ENCODE measurements at places on chromosomes 16 and 17. TPM values are rescaled to one million over a fixed set of nuclear protein-coding genes. Genes with fewer than 3 reads are reported as not detected.

OTOP3 gene
- not detected for total RNA-seq

KRTAP4-9 gene
- not detected for total RNA-seq

LITAFD gene
- total RNA-seq: not detected

DNA sequence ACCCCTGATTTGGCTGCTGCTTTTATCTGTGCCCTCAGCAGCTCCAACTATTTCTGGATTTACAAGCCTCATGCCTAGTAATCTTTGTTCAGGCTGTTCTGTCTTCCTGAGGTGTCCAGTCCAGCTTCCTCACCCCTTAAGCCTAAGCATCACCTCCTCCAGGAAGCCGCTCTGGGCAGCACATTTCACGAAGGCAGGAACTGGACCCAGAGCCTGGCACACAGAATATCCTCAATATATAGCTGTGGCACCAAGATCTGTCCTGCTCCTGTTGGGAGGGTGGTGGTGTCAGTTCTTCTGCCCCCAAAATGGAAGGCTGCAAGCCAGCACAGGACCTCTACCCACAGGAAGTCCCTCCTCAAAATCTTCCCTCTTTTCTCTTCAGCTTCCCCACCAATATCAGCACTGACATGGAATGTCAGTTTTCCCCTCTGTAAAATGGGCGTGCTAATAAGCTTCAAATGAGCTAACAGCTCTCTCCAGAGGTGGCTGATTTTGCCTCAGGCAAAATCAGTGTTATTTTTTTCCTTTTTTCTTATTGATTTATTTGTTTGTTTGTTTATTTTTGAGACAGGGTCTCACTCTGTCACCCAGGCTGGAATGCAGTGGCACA is 6.9 kb upstream of the NEUROD2 start:
- DNase-seq: no peak

- DNase-seq: no peak
Measured at GRCh38 chr17:60089096-60089806, 10.5 kb upstream of the HEATR6 start.

- peak; percentile 16 for DNase-seq
Measured at GRCh38 chr16:67430977-67431774, at the start of gene HSD11B2. TSS of gene HSD11B2 (plus strand) at chr16:67431121. CDS start at chr16:67431249, 128 bp downstream.

DNA sequence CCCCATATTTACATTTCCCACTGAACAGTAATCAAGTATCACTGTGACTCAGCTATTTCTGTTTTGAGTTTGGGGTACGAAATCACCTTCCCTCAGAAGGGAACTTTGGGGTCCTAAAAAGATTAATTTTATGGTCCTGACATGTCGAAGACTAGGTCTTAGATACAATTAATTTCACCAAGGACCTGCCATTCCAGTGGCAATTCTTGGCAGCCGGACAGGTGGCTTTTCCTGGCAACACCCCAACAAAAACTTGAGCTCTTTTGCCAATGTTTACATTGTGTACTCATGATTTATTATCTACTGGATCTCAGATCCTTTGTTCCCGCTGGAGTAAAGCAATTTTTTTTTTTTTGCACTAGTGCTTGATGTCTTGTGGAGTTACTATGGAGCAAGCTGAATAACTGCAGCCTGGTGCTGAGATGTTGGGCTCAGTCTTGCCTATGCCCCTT is 14.4 kb downstream of the SLFN5 start:
- no peak for DNase-seq

DNA sequence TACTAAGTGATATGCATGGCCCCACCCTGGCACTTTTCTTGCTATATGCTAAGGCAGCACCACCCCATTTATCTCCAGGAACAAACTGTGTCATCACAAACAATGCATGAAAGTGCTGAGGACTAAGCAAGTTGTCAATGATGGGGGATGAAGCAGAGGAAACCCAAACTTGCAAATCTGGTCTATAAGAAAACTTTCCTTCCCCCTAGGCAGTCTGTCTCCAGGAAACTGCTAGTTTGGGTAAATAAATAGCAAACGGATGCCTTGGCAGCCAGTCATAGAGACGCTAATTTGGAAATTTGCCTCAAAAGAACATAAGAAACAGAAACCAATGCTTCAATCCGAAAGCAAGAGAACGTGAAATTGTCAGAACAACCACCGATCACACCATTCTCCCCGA is 5.6 kb upstream of the HSBP1 start:
- no peak for DNase-seq

- DNase-seq: no peak
Measured at GRCh38 chr17:63440127-63440769, 5.9 kb downstream of the CYB561 start.
